ENCODE measurements at places on chromosomes 2 and 18.

DNA sequence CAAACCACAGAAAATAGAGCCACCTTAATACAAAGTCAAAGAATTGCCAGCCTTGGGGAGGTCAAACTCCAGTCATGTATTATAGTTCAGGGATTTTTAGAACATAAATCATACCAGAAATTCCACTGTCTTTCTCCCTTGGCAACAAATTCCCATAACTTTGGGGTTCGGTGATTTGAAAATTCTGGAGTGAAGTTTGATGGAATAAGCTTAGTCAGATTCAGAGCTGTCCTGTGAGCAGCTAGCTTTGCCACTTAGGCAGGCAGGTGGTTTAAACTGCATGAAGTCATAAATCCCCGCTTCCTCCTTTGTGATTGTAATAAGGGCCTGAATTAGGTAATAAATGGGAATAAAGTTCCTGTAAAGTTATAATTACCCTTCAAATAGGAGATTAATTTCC, 457.0 kb upstream of the HNMT start:
- no peak for DNase-seq

- no peak for DNase-seq
These were observed 118.5 kb upstream of the ZFP36L2 start for GRCh38 chr2:43344868-43345373.

DNA sequence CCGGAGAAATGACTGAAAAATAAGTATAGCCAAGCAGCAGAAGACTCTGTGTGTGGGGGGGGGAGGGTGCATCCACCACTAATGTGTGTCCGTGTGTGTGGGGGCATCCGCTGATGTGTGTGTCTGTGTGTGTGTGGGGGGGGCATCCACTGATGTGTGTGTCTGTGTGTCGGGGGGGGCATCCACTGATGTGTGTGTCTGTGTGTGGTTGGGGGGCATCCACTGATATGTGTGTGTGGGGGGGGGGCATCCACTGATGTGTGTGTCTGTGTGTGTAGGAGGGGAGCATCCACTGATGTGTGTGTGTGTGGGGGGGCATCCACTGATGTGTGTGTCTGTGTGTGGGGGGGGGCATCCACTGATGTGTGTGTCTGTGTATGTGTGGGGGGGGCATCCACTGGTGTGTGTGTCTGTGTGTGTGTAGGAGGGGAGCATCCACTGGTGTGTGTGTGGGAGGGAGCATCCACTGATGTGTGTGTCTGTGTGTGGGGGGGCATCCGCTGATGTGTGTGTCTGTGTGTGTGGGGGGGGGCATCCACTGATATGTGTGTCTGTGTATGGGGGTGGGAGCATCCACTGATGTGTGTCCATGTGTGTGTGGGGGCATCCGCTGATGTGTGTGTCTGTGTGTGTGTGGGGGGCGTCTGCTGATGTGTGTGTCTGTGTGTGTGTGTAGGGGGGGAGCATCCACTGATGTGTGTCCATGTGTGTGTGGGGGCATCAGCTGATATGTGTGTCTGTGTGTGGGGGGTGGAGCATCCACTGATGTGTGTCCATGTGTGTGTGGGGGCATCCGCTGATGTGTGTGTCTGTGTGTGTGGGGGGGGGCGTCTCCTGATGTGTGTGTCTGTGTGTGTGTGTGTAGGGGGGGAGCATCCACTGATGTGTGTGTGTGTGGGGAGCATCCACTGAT, 125.0 kb downstream of the NFATC1 start:
- no peak for DNase-seq

- DNase-seq, result no peak
These were observed 11.4 kb upstream of the LRATD1 start for GRCh38 chr2:14621114-14621513.

GRCh38 chr2:54330926-54331835, 75.2 kb upstream of the TSPYL6 start:
- no peak for DNase-seq

- DNase-seq, result no peak
These were observed 22.3 kb upstream of the RHOB start for GRCh38 chr2:20424300-20425290.

- DNase-seq, result no peak
These were observed 115.1 kb upstream of the GPC1 start for GRCh38 chr2:240320204-240320993.

- DNase-seq, result no peak
These were observed 10.9 kb downstream of the SLC39A10 start for GRCh38 chr2:195667974-195668373.

GRCh38 chr18:76380791-76381405, 114.1 kb downstream of the ZNF516 start:
- DNase-seq, result no peak

GRCh38 chr18:79940814-79941472, 10.5 kb downstream of the SLC66A2 start:
- peak; percentile 19 for DNase-seq

GRCh38 chr18:75189696-75190095, 19.2 kb downstream of the PTGR3 start:
- DNase-seq, result no peak

DNA sequence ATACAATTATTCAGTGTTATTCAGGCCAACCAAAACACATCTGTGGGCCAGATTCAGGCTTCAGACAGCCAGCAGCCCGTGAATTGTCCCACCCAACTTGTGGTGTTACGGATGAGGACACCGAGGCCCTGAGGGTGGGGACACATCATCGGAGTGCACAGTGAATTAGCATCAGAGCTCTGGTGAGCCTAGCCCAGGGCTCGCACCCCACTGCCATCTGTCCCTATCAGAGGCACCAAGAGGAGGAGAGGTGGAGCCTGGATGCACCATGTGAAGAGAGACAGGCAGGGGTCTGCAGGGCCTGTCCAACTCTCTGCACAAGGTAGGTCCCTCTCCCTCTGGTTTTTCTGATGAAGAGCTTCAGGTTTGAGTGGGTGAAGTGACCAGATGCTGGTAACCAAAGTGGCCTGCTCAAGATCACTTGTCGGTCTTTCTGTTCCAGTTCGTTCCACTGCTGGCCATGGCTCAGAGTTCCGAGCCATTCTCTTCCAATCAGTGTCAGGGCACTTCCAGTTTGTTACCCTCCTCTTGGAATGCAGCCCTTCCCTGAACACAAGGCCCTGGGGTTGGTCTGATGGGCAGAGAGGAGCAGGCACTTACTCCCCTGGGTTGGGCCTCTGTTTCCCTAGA, 14.8 kb upstream of the GLI2 start:
- DNase-seq, result no peak

- peak; percentile 72 for DNase-seq
These were observed 145.6 kb upstream of the GPC1 start for GRCh38 chr2:240289701-240290431.

GRCh38 chr2:168194784-168195522, 52.4 kb downstream of the STK39 start:
- DNase-seq, result no peak

DNA sequence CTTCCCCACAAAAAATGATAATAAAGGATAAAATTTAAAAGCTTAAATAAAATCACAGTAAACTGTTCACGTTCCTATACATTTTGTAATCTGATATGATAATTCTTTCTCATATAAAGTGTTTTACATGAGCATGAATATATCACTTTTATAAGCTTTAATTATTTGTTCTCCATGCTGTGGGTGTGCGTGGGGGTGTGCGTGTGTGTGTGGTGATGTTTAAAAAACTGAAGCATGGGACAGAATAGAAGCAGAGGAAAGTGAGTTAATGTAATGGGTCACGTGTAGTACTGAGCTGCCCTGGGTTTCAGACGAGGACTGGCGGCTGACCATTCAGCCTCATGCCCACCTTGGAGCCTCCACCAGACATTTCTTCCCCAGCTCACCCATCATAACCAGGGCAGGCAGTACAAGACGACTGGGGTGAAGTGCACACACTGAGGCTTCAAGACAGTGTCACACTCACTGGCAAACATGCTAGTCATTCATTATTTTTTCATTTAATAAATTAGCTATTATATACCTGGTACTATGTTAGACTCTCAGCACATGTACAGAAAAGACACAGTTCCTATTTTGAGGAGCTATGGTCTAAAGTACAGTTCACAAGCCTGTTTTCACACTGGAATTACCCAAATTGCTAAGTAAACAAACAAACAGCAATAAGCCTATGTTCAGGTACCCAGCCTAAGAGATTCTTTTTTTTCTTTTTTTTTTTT, 97.2 kb upstream of the LPIN2 start:
- no peak for DNase-seq

GRCh38 chr2:74551942-74552913, 1.5 kb downstream of the LOXL3 start:
- DNase-seq, result no peak

DNA sequence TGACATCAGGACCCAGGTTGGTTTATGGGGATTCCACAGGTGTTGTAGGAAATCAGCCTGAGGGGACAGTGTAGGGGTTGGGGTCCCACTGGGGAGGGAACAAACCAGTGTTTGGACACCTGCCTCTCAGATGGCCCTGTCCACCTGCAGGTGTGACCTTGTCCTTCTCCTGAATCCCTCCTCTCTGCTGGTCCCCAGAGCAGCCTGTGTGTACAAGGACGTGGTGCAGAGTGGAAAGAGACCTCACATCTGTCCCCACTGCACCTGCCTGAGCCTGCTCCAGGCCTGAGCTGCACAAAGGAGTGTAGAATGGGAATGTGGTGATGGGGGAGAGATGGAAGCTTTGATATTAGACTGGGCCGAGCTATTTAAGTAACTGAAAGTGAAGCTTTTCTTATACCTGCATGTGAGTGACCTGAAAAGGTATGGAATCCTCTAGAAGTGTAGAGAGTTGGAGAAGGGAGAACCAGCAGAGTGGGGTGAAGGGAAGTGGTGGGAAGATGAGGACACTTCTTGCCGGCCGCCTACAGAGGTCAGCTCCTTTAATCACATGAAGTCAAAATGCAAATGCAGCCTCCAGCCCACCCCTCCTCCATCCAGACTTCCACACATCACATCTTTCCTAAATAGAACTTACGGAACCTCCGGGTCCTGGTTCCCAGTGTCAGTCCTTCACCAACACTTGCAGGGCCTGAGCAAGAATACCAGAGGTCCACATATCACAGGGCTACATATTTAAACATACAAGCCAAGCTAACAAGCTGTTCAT, 89.3 kb upstream of the SMAD2 start:
- DNase-seq, result no peak

DNA sequence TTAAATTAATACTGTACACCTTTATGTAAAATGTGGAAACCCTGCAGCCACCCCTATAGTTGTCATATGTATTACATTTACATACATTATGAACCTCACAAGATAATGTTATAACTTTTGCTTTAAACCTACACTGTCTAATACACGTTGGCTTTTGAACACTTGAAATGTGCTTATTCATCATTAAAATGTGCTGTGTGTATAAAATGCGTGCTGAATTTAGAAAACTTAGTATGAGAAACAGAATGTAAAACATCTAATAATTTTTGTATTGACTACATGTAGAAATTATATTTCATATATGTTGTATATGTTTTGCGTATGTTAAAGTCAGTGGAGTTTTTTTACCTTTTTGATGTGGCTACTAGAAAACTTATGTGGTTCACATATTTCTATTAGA, 68.8 kb downstream of the MAPRE2 start:
- DNase-seq, result no peak

DNA sequence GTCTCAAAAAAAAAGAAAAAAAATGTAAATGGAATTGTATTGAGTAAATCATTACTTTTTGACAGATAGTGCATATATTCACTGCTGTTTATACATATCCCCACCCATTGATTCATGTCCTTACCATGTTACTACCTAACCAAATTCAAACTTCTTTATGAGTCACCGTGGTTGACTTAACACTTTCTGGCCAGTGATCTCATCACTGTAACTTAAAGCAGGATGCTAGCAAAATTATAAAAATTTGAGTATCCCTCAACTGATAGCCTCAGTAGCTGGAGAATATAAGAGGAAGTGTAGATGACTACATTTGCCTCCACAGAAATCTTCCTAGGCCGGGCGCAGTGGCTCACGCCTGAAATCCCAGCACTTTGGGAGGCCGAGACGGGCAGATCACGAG, 13.4 kb downstream of the CNOT9 start:
- DNase-seq, result no peak

- DNase-seq, result no peak
These were observed 12.8 kb upstream of the PSD4 start for GRCh38 chr2:113160962-113161361.

DNA sequence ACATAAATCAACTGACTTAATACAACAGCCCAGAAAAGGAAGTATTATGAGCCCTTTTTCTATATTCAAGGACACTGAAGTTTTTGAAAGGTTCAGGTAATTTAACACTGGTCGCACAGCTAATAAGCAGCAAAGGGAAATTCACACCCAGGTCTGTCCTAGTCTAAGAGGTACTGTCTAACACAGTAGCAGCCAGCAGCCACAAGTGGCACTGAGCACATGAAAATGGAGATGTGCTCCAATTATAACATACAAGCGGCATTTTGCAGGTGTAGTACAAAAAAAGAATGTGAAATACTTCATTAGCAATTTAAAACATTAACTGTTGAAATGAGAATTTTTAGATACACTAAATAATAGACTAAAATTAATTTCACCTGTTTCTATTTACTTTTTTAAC, 23.4 kb downstream of the SPRED2 start:
- no peak for DNase-seq

DNA sequence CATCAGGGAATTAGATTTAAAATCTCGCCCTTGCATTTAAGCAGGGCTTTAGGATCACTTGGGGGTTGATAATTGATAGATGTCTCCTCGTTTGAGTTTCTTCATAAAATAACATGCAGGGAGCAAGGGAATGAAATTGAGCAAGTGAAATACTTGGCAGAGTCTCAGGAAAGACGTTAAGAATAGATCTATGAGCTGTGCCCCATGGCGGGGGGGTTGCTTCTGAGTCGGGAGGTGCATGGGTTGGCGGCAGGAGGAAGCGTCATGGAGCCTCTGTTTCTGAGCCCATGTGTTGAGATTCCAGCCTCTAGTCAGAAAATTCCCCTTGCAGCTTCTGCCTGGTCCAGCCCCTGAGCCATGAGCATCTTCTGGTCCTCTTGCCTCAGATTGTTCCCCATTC, 82.0 kb downstream of the APOB start:
- no peak for DNase-seq

GRCh38 chr18:23301972-23302371, 151.1 kb upstream of the RIOK3 start:
- no peak for DNase-seq

DNA sequence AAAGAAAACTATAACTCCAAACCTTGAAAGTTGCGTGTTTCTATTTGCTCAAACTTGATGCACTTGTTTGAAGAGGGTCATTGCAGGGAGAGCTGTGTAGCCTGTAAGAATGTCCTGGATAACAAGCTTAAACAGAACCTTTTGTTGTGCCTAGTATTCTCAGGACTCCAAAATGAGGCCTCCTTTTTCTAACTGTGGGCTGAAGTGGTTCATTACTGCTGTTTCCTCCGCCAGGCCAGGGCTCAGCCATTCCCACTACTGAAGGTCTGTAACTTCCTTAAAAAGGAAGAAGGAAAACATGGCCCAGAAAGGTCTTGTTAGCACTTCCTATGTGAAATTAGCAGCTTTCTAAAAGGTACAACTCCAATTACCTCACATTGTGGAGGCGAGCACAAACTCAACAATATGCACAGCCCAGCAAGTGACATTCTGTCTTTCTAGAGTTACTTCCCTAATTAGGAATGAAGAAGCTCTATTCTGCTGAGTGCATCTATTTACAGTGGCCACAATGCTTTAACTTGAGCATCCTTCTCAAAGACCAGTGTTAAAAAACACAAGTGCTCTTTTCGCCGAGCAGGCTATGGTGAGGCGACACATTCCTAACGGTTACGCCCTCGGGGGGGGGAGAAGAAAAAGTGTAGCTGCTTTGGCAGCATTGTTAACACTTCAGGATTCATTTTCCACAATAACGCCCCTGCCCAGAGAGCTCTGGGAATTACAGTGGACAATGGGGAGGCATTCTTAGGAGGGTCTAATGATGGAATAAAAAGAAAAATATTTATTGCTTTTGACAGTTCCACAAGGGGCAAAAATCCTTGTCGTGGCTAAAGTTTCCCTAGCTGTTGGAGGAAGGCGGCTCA, 136.9 kb upstream of the SIX3 start:
- no peak for DNase-seq

Measured in left lung (tissue), 14 donors.